HCEC 1CT (cell line): ENCODE measurements at places on chromosomes 2 and 18.

DNA sequence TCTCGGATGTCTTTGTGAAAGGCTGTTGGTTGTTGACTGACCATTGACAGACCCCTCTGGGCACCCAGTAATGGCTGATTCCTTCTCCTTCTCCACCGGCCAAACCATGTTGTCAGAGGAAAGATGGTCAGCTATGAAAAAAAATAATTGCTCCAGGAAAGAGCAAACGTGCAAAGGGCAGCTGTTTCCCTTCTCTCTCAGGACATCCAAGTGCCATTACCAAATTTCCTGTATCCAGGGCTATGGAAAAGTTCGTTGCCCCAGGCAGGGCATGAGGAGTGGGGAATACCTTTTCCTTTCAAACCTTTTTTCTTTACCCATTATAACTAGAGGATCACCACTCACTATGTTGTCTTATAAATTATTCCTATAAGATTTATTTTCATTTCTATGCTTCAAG, 321.5 kb upstream of the HNRNPA3 start:
- no peak for DNase-seq

DNA sequence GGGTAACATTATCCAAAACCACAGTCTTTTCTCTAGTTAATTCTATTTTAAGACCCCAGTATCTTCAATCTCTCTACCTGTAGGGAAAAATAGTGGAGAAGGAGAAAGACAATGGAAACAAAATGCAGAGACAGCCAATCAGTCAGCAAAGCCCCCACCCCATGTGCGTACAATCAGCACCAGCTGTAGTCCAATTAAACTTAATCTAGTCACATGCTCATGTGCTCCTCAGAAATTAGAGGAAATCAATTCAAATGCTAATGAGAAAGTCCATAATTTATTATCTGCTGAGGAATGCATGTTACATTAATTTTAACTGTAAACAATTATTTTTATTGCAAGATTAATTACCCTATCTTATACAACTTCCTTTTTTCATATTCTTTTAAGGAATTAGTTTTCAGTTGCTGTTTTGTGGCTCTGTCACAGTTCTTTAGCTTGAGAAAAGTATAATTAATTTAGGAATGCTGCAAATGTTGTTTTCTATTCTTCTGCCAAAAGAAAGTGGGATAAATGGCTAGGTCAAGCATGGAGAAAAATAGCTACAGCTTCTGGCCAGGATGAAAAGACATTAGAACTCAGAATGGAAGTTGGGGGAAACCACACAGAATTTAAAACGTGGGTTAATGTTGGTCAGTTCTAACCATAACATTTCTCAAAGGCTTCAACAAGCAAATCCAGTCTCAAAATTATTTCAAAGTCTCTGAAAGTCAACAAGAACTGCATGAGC, 232.4 kb upstream of the HNRNPA3 start:
- DNase-seq, result no peak

GRCh38 chr18:21112543-21113105, 1.0 kb upstream of the ROCK1 start:
- DNase-seq, result peak; percentile 33

GRCh38 chr2:121473512-121473911, 57.2 kb upstream of the RNU4ATAC start:
- no peak for DNase-seq

DNA sequence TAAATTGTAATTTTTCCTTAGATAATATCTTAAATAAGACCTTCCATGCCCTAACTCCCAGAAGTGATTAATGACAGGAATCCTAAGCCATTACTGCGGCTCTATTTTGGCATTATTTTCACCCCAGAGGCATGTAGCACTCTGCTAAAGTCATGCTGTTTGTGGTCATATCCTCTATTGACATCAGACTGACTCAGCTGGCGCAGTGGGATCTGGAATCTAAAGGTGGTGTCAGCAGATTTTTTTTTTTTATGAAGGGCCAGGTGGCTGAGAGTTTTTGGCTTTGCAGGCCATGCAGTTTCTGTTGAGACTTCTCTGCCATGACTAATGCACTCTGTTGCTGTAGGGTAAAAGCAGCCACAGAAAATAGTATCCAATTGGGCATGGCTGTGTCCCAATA, 64.1 kb upstream of the ACVR1C start:
- DNase-seq, result peak; percentile 93

- DNase-seq, result no peak
These were observed 13.1 kb upstream of the SCN1A start for GRCh38 chr2:166140932-166141331.

- DNase-seq, result no peak
These were observed 4.9 kb downstream of the CIDEA start for GRCh38 chr18:12258719-12259705.

GRCh38 chr2:127076924-127077323, 30.0 kb downstream of the BIN1 start:
- DNase-seq, result no peak

GRCh38 chr2:193461431-193461934, 1266.8 kb upstream of the TMEFF2 start:
- DNase-seq, result no peak

DNA sequence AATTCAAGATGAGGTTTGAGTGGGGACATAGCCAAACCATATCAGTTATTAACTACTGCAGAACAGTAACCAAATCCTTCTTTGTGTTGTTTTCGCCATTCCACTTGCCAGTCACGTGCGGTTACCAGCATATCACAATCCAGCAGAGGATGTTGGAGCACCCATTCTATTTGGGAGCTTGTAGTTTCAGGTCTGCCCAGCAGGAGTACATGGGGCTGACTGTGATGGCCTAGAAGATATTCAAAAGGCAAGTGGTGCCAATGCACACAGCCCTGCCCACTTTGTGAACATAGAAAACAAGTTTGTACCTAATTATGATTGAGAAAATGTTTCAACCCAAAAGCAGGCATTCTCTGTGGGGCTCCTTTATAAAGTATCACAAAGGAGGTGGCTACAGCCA, 57.0 kb downstream of the ZNF519 start:
- DNase-seq, result no peak

GRCh38 chr2:50751311-50752031, 280.5 kb downstream of the NRXN1 start:
- no peak for DNase-seq

GRCh38 chr2:28751956-28752630, 463 bp downstream of the PPP1CB start:
- DNase-seq, result no peak

GRCh38 chr18:65415098-65415497, 335.7 kb upstream of the CDH7 start:
- DNase-seq, result no peak

- DNase-seq, result no peak
These were observed 1.5 kb downstream of the DLX2 start for GRCh38 chr2:172100935-172101820.
